ENCODE measurements at places on chromosomes 16 and 17.
A peak's percentile ranks its signal among the peaks of the same experiment; 100 is the strongest.

- DNase-seq = no peak
Observed at GRCh38 chr17:75124041-75124818, 7.3 kb downstream of the NT5C start.

GRCh38 chr17:29617125-29617480, 5.6 kb downstream of the CORO6 start:
- DNase-seq = no peak

- DNase-seq = no peak
Observed at GRCh38 chr16:14011001-14011400, 60.1 kb upstream of the MRTFB start.

GRCh38 chr17:28472871-28473497, 460 bp upstream of the SLC13A2 start:
- DNase-seq = no peak

DNA sequence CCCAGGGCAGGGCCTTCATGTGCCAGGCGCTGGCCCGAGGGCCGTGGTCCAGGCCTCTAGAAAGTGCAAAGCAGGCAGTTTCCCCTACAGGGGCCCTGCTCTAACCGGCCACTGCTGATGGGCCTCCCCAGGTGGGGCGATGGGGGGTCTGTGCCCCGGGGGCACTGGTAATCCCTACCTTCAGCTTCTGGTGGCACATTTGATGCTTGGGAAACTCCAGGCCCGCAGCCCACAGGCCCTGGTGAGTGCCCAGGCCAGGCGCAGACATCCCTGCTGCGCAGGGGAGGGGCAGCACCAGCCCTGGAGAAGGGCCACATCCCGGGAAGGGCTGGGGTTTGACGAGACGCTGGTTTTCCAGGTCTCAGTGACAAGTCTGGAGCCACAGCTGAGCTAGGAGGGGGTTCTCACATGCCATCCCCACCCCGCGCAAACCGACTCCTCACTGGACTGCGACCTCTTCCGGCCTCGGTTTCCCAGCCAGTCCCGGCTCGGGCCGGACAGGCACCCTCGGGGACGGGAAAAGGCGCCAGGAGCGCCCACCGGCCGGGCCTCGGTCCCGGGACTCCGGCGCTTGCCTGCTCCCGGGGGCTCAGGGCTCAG, 1.6 kb downstream of the DOC2B start:
- peak; percentile 36 for DNase-seq

- DNase-seq = no peak
Observed at GRCh38 chr16:66585481-66586239, 6.4 kb downstream of the CMTM2 start.
